ENCODE measurements at places on chromosomes 4 and X.

GRCh38 chr4:107115185-107115847 lies 79.2 kb upstream of the DKK2 start:
- no peak for DNase-seq

GRCh38 chrX:3712051-3712869 lies 1.2 kb downstream of the PRKX start:
- DNase-seq, result no peak

DNA sequence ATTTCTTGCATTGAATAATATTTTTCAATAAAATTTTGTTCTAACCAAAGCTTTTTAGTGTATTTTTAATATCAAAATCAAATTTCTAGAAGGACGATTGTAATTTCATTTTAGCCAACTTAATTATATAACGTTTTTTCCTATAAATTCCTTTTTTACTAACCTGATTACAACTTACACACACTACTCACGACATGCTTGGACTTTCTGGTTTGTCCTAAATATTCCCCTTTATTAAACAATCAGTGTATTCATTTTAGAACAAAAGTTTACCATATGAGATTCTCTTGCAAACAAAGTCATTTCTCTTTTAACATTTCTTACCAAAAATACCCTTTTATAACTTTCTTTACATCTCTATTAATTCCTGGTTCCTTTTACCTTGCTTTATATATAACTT lies 173.7 kb downstream of the PWWP3B start:
- DNase-seq, result no peak

DNA sequence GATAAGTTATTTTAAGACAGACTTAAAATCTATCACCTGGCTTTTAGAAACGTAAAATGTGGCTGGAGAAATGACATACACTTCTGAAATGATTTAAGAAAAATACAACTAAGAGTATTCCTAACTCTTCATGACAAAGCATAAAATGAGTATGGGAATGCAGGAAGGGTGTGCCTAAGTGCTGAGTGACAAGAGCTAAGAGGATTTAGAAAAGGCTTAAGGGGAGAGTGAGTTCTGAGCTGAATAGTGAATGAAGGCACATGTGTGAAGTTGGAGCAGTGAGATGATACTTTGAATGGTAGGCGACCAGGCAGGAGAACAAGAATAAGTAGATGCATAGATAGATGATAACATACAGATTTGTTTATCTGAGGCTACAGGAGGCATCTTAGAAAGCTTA lies 458.3 kb upstream of the TENM3 start:
- no peak for DNase-seq

DNA sequence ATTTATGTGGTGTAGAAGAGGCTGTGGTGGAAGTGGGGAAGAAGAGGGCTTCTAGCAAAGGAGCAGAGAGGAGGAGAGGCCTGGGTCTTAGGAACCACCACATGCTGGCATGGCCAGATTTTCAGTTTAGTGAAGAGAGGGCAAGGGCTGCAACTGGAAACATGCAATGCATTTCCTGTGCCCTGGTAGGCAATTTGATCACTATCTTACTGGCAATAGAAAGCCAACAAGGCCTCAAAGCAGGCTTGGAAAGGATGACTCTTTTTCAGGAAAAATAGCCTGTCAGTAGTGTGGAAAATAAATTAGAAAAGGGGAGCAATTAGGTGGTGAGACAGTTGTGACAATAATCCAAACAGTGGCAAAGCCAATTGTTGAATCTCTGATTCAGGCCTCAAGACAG lies 501.9 kb upstream of the ZFP42 start:
- no peak for DNase-seq

- no peak for DNase-seq
Observed at GRCh38 chrX:17464194-17464593, 89.2 kb downstream of the NHS start.

DNA sequence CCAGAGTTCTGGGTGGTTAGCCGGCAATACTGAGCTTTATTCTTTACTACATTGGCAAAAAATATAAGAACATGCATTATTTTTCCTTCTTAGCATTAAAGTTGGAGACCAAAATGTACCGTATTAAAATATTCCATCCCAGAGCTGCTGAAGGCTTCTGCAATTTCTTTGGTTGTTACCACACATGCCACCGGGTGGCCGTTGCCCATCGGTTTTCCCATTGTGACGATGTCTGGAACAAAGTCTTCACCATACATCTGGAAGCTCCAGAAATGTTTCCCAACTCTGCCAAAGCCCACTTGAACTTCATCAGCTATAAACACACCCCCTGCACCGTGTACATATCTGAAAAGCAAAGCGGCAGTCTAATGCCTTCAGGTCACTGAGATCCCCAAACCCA lies 13.7 kb downstream of the ETNPPL start:
- no peak for DNase-seq

DNA sequence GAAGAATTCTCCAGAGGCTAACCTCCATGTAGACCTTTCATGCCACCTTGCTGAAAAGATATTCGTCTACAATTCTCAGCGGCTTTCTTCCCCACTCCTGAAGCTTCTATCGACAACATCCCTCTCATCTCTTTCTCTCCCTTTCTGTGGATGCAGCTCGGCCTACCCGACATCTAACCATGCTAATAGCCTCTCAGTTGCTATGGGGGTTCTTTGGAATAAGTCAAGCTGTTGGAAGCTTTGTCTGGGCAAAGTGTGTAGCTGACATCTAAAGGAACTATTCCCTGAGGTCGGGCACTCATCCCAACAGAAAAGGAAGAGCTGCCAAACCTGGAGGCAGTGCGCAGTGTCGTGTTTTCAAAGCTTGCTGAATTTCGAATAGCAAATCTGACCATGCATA lies 192.1 kb downstream of the RBMX2 start:
- DNase-seq, result no peak

DNA sequence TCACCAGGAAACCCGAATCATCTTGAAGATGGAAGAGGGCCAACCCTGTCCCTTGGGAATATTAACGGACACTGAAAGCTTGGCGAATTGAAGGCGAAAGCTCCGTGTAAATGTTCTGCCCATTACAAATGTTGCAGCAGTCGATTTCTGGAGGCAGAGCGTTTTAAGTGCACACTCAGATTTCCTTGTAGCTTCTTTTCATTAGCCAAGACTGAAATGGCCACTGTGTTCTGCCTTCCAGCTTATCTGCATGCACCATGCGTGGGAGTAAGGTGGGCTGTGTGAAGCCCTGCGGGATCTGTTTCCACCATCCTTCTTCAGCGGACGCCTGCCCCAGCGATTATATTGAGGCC lies 1.3 kb downstream of the SMIM20 start:
- no peak for DNase-seq

DNA sequence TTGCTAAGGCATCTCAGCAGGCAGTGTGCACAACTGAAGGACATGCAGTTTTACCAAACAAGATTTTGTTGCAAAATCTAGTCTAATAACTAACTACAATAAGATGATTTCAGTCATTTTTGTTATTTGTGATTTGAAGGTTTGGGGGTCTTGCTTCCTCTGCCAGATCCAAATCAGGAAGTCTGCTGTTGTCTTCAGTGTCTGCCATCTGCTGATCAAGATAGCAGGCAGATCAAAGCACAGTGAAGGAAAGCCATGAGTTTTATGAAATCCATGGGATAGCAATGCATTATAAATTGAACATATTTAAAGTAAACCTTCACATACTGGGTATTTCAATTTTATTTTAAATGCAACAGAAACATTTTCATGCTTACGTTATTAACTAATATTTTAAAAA lies 169.1 kb upstream of the ETNPPL start:
- DNase-seq, result no peak

DNA sequence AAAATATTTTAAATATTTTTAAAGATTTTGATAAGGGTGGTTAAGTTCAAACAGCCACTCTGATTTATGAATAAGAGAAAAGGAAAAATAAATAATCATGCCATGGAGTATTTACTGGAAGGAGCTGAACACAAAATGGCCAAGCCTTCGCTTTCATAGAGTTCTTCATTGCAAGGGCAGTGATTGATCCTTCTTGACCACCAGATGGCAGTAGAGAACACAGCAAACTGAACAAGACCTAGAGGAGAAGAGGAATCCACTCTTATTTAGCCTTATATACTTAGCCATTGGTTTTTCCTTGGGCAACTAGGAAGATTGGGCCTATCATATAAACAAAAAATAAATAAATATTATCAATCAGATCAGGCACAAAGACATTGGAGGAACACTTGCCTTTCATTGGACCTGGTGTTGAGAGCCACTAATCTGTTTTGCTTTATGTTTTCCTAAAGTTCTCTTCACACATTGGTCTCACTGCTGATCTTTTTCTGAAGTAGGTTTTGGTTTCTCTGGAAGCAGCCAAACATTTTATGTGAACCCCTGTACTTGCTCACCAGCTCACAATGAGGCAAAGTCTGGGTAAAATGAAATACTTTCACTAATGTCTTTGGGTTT lies 58.1 kb upstream of the PARM1 start:
- DNase-seq, result peak; percentile 48

- no peak for DNase-seq
Observed at GRCh38 chr4:27087306-27088045, 226.8 kb downstream of the STIM2 start.

DNA sequence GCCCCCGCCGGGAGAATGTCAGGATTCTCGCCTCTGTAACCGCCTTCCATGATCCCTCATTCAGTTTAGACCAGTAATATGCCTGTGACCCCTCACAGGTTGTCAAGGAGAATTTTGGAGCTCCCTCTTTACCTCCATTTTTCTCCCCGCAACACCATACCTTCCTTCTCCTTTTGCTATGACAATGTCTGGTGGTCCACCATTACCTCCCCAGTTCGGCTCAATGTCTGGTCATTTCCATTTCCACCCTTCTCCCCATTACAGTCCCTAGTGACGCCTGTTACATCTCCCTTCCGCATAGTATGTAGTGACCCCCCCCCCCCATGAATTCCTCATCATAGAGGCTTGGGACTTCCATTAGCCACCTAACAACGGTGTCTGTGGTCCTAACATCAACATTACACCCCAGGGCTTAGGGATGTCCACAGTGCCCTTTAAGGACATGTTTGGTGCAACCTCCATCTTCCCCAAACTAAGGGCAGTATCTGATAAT lies 700 bp downstream of the ARAF start:
- DNase-seq, result no peak

DNA sequence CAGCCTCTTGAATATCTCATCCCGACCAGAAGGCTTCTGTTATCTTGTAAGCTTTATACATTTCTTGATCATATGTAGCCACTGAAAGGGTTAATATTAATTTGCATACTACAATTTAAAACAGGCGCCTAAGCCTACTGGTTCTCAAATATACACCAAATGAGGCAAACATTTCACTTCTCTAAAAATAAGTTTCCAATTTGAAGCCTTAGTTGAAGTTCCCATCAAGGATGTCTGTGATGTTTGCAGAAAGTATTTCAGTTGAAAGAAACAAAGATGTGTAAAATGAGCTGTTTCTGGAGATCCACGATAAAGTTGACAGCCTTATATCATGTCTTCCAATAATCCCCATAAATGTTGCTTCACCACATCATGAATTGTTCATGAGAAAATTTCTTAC lies 70.6 kb downstream of the KIT start:
- no peak for DNase-seq

DNA sequence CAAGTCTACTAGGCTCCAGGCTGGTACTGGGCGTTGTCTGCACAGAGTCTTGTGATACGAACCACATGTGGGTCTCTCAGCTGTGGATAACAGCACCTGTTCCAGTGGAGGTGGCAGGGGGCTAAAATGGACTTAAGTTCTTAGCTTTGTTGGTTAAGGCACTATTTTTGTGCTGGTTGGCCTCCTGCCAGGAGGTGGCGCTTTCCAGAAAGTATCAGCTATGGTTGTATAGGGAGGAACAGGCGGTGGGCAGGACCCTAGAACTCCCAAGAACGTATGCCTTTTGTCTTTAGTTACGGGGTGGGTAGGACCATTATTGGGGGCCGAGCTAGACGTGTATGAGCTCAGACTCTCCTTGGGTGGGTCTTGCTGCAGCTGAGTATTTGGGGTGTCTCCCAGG lies 1138.4 kb downstream of the PCDH19 start:
- DNase-seq, result no peak

Data from CD14-positive monocyte (primary cell).